ENCODE measurements at places on chromosomes 6 and 20.

DNA sequence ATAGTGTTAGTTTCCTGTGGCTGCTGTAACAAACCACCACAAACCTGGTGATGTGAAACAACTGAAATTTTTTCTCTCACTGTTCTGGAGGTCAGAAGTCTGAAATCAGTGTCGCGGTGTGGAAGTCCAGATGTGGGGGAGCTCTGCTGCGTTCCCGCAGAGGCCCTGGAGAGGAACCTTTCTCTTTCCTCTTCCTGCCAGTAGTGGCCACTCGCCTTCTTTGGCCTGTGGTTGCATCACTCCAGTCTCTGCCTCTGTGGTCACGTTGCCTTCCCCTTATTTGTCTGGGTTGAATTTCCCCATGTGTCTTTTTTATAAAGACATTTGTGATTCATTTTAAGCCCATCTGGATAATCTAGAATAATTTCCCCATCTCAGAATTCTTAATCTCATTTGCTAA is 295.5 kb upstream of the FLRT3 start:
- DNase-seq = no peak

DNA sequence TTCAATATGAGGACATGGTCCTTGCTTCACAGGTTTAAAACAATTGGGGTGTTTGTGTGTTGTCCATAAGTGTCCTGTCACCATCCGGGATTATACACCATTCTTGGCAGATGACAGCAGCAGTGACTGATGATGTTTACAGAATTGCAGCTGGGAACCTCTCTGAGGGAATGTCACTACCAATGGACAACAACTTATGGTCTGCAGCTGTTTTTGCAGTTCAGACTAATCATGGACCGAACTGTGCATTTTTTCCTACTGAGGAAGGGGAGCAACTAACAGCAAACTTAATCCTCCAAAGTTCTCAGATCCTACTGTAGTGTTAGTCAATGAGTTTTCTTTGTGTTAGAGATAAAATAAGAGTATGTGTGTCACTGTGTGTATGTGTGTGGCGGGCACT is 26.0 kb downstream of the FAM229B start:
- no peak for DNase-seq

DNA sequence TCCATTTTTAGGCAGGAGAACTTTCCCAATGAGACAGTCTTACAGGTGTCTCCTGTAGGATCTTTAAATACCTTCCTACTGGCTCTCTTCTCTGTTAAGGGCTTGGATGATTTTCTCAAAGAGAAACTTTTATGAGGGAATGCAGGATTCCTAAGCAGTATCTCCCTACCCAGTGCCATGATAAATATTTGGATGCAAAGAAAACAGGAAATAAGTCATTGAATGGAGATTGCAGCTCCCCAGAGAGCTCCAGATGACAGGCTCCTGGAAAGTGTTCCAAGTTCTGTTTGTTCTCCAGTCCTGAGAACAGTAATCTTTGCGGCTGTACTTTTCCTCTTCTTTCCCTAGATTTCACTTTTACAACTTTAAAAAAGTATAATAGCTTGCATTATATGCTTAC is 2.4 kb upstream of the SCGN start:
- DNase-seq = no peak

DNA sequence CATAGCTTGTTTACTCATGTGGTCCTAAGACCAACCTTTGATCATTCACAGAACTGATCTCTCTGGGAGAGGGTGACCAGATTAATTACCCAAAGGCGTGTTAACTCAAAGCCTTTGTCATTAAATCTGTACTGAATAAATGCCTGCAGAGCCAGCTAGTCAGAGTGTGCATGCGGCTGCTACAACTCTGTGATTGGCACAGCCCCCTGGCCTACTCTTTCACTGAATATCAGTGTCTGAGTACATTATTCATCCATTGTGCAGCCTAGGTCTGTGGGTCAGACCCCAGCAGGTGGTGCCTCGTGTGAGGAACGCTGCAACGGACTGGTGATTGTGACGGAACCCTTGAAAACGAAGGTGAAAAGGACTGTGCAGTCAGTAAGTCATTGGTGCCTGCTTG is 663.6 kb downstream of the PHF3 start:
- no peak for DNase-seq

GRCh38 chr6:107819964-107820337 is 4.2 kb downstream of the SCML4 start:
- no peak for DNase-seq

DNA sequence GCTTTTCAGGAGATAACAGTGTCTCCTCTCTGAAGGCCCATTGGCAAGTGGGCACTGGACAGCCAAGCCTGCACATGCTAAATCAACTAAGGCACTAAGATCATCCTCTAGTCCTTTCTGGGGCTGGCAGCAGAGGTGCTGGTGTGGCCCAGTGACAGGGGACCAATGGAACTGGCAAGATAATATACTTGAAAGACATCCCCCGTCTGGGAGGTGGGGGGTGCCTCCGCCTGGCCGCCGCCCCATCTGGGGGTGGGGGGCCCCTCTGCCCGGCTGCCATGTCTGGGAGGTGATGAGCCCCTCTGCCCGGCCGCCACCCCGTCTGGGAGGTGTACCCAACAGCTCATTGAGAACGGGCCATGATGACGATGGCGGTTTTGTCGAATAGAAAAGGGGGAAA is 223.3 kb downstream of the UNC5CL start:
- DNase-seq = no peak

DNA sequence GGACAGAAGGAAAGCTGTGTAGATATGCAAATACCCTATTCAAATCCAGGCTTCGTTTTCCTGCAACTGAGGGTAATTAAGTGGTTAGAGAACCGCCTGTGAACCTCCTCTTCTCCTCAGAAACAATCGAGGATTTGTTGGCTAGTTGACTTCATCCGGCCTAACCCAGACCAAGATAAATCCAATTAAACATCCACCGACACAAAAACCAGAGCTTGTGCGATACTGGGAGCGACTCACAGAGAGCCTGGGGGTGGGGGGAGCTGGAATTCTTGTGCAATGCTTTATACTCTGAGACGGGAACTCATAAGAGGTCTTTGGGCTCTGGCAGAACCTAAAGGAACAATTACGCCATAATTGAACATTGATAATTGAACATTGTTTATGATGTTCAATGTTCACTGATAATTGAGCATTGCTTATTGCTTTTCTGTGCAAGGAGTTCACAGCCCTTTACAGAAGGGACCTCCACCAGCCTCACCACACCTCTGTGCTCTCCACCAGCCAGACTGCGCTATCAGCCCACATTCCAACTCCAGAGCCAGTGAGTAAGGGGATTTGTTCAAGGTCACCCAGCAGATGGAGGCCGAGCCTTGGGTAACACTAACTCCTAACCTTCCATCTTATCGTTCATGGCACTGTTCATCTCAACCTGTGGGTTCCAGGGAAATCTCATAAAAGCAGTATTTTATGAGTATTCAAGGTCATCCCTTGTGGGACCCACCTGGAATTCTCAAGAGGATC is 429.6 kb upstream of the JARID2 start:
- DNase-seq = no peak

- no peak for DNase-seq
Observed at GRCh38 chr6:139370283-139370998, 4.0 kb downstream of the CITED2 start.

- no peak for DNase-seq
Observed at GRCh38 chr6:23875006-23875405, 251.0 kb upstream of the NRSN1 start.

GRCh38 chr20:44901974-44902373 is 7.9 kb upstream of the PABPC1L start:
- DNase-seq = peak; percentile 8

- DNase-seq = no peak
Observed at GRCh38 chr20:6058684-6059295, 4.9 kb upstream of the LRRN4 start.

DNA sequence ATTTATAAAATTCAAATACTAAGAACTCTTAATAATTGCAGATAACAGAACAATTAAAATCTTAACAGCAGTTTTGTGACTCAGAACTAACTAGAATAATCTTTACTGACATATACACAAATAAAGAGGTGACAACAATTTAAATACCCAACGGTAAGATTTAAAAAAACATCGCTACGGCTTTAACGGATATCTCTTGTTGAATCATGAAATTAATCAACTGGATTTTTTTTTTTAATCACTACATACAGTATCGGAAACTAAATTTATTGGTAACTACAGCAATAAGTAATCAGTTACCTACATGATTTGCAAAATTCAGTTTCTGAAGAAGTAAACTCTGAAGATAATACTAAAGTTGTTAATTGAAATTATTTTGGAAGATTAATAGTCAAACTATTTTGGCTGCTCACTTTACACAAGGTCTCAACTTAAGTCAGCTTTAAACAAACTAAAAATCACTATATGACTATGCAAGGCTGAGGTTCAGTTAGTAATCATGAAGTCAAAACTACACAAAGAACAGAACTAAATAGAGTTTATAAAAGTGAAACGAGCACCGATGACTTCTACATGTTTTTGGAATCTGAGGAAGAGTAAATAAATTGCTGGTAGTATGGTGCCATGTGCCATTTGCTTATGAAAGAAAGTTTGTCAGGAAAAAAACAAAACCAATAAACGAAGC is 128.8 kb downstream of the HUS1B start:
- no peak for DNase-seq

DNA sequence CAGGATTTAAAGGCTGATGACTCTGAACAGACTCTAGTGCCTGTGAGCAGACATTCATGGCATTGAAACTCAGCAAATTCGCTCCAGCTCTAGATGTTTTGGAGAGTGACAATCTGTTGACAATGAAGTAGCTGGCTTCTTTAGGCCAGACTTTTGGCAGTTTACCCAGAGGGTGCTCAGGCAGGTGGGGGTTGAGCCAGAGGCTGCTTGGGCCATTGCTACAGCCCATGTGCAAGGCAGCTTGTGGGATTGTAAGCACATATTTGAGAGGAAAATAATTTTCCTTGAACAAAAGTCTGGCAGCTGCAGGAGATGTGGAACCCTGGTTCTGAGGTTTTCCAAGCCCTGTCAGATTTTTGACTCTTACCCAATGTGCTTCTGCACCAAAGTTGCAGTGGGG is 311.6 kb downstream of the CDC5L start:
- no peak for DNase-seq

- no peak for DNase-seq
Observed at GRCh38 chr6:30903236-30903635, 4.8 kb upstream of the GTF2H4 start.

GRCh38 chr6:117668736-117669135 is 6.5 kb upstream of the NUS1 start:
- no peak for DNase-seq

DNA sequence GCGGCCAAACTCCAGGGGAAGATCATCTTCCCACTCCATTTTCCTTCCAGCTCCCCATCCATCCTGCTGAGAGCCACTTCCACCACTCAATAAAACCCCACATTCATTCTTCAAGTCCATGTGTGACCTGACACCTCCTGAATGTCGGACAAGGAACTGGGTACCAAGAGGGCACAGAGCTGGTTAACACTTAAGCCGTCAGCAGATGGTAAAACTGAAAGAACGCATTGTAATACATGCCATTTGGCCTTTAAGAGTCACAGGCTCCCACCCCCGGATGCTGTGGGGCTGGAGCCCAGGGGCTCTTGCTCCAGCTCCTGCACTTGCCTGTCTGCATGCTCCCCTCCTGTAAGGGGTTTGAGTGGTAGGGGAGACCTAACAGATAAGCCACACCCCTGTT is 753.9 kb downstream of the COL12A1 start:
- no peak for DNase-seq

DNA sequence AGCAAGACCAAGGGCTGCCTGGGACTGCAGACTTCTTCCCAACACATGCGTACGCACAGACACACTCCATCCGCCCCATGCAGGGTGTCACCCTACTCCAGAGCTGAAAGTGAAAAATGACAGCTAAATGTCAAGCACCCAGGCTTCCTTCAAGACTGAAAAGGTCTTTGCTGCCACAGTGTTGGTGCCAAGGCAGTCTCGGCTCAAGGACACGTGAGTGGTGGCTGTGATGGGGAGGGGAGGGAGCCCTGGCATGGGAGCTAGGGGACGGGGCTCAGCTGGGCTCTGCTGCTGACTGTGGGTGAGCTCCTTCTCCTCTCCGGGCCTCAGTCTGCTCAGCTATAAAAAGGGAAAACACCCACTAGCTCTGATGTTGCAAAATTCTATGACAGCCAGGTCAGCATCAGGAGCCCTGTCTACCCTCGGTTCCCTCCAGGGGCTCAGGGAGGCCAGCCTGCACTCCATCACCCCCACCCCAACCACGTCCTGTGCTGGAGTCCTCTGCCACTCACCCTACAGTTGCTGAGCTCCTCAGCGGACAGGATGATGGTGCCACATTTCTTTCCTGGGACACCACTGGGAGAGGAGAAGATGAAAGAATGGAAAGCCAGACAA is 47.6 kb downstream of the CPNE5 start:
- DNase-seq = no peak

DNA sequence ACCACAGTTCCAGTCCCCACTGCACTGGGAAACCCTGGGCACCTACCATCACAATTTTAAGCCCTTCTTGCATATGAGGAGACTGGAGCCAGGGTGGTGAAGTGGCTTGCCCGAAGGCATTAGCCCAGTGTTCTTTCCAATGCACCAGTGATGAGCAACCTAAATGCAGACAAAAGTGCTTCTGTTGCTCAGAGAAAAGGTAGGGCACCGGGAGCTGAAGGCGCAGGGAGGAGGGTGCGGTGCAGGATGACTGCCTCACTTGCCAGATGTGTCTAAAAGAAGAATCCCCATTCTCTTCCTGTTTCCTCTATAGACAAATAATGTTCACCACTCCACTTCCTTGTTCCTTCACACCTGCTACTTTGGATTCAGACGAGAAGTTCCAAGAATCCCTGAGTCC is 86.5 kb downstream of the QRSL1 start:
- no peak for DNase-seq

- DNase-seq = no peak
Observed at GRCh38 chr6:144559865-144560593, 274.9 kb downstream of the UTRN start.

GRCh38 chr20:62051546-62052255 is 14.0 kb downstream of the TAF4 start:
- no peak for DNase-seq

- DNase-seq = no peak
Observed at GRCh38 chr6:157428427-157429202, 47.6 kb downstream of the ZDHHC14 start.

GRCh38 chr6:47335466-47335865 is 25.8 kb upstream of the TNFRSF21 start:
- DNase-seq = no peak

- DNase-seq = no peak
Observed at GRCh38 chr6:166025149-166025898, 142.3 kb downstream of the TBXT start.

- DNase-seq = no peak
Observed at GRCh38 chr6:23413327-23414050, 712.5 kb upstream of the NRSN1 start.

DNA sequence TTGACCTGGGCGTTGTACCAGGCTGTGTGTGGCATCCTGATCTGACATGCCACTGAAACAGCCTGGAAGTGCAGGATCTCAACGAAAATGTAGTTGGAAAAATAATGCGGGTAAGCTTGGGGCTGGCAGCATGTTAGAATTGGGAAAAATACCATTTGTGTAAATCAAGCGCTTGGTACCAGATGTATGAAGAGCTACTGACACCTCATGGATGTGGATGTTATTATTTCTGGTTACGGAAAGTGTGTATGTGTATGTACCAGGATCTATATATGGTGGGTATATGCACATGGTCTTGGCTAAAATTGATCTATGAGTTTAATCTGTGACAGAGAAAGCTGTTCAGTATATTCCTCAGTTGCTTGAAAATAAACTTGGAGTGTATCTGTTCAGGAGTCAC is 22.7 kb downstream of the HIVEP1 start:
- no peak for DNase-seq

GRCh38 chr6:128367437-128367836 is 153.0 kb downstream of the PTPRK start:
- DNase-seq = no peak

Measured in hippocampal formation (tissue), 2 donors.